ENCODE measurements at places on chromosomes 5 and 9.
A peak's percentile ranks its signal among the peaks of the same experiment; 100 is the strongest.

DNA sequence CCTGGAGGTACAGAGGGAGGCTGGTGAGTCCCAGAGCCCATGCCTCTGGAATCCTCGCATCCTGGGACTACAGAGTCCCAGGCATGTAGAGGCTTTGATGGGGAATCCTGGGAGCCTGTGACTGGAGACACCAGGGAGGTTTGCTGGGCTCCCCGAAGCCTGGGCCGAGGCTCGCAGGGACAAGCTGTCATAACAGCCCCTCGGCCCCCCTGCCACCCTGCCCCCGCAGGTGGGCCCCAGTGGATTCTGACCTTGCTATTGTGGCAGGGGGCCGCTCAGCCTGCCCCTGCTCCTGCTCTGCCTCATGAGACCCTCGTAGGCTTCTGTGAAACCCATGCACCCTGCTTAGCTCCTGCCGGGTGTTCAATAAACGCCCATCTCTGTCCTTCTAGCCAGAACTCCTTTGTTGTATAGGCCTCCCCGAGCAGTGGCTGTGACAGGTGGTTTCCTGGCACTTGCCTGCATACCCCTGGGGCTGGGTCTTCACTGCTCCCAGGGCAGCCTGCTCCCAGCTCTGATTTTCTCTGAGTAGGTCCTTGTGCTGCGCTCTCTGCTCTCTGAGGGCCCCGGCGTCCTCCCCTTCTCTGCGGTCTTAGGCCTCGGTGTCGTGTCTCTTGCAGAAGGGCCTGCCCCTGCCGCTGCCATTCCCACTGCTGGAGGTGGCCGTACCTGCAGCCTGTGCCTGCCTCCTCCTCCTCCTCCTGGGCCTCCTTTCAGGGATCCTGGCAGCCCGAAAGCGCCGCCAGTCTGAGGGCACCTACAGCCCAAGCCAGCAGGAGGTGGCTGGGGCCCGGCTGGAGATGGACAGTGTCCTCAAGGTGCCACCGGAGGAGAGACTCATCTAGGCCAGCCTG, 20.4 kb downstream of the CRB2 start:
- no peak for DNase-seq

DNA sequence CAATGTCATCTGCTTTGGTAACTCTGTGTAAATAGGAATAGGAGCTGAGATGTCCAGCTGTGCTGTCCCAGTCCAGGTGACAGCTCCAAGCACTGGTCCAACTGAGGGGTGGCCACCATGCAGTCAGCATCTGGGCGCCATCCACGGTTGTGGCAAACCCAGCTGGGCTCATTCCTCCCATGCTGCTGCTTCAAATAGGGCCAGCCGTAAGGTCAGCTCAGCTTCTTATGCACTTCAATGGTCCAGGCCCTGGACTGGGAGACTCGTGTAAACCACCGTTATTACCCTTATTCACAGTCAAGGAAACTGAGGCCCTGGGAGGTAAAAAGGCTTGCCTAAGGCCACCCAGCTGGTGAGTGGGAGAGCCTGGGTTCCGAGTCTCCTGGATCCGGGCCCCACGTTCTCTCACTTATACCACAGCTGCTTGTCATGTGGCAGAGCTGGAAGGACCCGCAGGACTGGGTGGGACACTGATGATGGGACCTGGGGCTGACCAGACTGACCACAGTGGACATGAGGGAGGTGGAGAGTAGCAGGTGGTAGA, 38.7 kb upstream of the ANGPTL2 start:
- DNase-seq: peak; percentile 82

DNA sequence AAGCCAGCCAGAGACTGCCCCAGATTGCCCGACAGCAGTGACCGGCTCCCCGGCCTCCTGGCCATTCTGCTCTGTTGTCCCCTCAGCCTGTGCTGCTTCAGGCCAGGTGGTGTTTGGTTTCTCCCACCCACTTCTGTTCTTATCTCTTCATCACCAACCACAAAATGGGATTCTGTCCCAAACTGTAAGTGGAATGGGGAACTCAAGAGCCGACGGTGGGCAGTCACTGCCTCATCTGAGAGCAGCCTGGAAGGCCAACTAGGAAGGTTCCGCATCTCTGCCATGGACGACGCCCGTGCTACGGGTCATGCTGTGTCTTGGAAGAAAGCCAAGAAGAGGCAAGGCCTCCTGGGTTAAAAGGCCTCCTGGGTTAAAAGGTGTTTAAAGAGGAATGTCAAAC, 219.0 kb upstream of the PIK3R1 start:
- no peak for DNase-seq

GRCh38 chr9:91274949-91275492, 86.7 kb downstream of the AUH start:
- DNase-seq: no peak

DNA sequence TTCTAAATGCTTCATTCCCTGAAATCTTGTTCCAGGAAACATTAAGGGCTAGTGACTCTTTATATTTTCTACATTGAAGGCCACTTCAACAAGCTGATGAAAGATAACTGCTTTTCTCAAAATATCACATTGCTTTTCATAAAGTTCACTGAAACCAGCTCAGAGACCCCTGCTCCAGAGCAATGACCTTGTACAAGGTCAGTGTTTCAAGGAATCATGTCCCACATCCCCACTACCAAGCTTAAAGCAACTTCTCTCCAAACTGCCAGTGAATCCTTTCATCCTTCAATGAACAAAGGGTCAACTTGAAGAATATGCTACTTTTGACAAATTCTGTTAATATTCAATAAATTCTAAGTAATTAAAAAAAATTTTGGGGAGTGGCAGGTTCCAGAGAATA, 12.0 kb upstream of the SPATA24 start:
- DNase-seq: no peak

DNA sequence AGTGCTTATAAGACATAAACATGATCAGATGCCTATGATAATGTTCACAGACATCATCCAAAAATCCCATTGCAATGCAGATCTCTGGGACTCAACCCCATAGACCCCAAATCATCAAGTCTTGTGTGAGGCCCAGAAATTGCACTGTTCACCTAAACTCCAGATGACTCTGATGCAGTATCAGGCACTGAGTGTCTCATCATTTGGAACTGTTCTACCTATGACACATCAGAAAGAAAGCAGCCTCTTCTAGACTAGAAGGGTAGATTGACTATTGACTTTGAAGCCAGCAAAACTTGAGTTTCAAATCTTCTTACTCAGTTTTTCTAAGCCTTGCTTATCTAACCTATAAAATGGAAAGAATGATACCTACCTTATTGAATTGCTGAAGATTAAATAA, 58.7 kb upstream of the PAPPA start:
- DNase-seq: no peak

DNA sequence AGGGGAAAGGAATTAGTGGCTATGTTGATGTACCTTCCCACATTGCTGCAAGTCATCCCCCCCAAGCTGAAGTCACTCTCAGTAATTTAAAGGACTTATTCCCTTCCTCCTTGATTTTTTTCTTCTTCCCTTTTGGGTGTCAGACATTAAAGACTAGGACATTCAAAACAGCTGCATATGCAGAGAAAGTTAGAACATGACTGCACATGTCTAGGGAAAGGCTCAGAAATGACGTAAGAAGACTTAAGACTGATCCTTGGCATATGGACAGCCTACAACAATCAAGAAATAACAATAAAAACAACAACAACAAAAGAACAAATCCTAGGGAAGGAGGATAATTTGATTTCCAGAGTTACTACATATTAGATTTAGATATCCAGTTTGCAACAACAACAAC, 997.5 kb downstream of the TLE4 start:
- DNase-seq: no peak

- no peak for DNase-seq
Measured at GRCh38 chr5:69467442-69468225, 25.0 kb upstream of the OCLN start.

DNA sequence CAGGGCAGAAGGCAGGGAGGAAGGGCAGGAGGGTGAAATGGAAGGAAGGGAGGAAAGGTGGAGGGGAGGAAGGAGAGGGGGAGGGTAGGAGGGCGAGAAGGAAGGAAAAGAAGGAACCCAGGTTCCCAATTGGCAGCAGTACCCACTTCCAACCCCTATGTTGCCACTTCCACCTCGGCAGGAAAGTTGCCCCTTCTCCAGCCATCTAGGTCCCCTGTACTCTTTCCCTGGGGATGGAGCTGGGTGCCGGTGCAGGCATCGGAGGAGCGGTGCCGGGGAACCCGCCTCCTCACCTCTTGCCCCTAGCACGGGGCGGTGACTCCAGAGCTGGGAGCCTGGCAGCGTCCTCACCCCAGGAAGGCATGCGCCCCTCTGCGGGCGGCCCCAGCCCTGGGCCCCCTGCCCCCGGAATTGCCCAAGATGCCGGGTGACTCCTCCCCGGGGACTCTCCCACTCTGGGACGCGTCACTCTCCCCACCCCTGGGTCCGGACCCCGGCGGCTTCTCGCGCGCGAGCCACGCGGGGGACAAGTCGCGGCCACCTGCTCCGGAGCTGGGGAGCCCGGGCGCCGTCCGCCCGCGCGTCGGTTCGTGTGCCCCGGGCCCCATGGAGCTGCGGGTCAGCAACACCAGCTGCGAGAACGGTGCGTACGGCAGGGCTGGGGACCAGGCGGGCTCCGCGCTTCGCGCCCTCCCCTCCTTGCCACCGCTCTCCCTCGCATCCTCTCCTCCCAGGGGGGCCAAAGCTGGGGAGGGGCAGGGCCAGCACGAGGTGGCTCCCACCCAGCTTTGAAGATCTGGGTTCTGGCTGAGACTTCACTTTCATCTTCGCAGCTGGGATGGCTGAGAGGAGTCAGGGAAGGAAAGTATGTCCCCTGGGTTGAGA, at the start of gene NIPAL4:
TSS of gene NIPAL4 (plus strand) at position 499 of the 885 bp plus-strand sequence. CDS start at position 607, 108 bp downstream.
- DNase-seq: no peak

Measured in vagina (tissue), 2 donors.